Tibial artery (tissue), 4 donors: ENCODE measurements at places on chromosomes 7 and 10.
A peak's percentile ranks its signal among the peaks of the same experiment; 100 is the strongest.

- H3K36me3 ChIP-seq, result no peaks in the 10 kb centered on the region
- H3K4me3 ChIP-seq, result no peak overlapping the region
- H3K27ac ChIP-seq, result no peak overlapping the region
- no peak for DNase-seq
Measured at GRCh38 chr10:126422567-126422966, 34.3 kb upstream of the ADAM12 start.

DNA sequence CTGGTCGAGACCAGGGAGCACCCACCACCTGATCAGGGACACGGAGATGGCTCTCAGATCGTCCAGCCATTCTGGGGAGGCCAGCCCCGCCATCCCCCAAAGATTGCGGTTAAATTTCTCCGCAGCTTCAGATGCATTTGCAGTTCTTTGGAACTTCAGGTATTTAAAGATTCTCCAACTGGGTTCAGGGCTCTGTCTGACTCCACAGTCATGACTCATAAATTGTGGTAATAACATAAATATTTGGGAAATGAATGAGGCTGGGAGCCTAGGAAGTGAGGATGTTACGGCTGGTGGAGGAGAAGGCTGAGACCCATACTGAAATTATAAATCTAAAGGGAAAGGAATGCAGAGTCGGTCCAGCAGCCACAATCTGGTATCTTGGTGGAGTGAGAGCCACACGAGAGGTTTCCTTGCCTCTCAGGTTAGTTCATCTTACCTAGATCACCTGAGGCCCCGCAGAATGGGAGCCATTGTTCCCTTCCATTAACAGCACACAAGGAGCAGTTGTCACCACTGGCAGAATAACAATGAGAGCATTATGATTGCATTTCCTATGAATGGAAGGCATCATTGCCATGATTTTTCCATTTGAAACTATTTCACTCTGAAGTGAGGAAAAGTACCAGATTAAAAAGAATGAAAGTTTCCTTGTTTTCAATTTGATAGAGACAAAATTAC, 26.7 kb upstream of the DNAJB6 start:
- no peaks in the 10 kb centered on the region for H3K36me3 ChIP-seq
- no peak for DNase-seq
- H3K27ac ChIP-seq, result no peak overlapping the region
- no peaks in the 10 kb centered on the region for H3K27me3 ChIP-seq
- no peak overlapping the region for H3K4me3 ChIP-seq
- H3K4me1 ChIP-seq, result no peaks in the 10 kb centered on the region

DNA sequence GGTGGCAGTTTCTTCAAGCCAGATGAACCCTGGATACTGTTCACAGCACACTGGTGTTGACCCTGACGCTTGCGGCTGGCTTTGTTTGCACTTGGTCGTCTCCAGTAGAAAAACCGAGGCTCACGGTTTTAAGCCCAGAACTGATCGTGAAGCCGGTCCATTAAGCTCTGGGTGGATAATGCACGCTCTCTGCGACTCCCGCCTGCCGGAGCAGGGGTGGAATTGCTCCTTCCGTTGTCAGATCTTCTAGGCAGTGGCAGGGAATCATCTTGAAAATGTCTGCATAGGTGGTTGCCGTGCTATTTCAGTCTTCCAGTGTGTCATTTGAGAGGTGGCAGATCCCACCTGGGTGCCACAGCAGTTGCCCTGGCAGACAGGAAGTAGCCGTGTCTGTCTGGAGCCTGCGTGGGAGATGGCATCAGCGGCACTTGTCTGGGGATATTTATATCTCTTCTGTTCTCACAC, 35.9 kb upstream of the AP5Z1 start:
- peaks cover 61% of the 10 kb centered on the region for H3K4me1 ChIP-seq
- peak overlapping the region; percentile 58 for H3K27ac ChIP-seq
- peak overlapping the region; percentile 37 for H3K4me3 ChIP-seq
- peaks cover 30% of the 10 kb centered on the region for H3K36me3 ChIP-seq
- no peaks in the 10 kb centered on the region for H3K27me3 ChIP-seq

GRCh38 chr7:101171442-101171837, 6.1 kb upstream of the VGF start:
- peaks cover 99% of the 10 kb centered on the region for H3K27me3 ChIP-seq
- H3K27ac ChIP-seq, result no peak overlapping the region
- peaks cover 46% of the 10 kb centered on the region for H3K4me1 ChIP-seq
- DNase-seq, result no peak
- H3K36me3 ChIP-seq, result no peaks in the 10 kb centered on the region

DNA sequence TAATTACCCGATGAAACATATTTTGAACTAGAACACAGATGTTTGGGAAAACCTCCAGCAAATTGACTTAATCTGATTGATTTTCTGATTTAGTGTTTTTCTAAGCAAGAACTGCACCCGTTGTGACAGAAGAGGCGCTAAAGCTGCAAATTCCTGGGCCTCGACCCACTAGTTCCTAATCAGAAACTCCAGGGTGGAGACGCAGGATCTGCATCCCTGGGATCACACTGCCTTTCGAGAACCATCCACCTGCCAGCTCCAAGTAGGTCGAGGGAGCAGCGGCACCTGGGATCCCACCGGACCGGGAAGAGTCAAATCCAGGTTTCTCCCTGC, 136.8 kb upstream of the CDCA7L start:
- no peak for DNase-seq
- H3K4me3 ChIP-seq, result peak overlapping the region; percentile 55
- no peaks in the 10 kb centered on the region for H3K4me1 ChIP-seq
- no peaks in the 10 kb centered on the region for H3K36me3 ChIP-seq
- H3K27me3 ChIP-seq, result peaks cover 12% of the 10 kb centered on the region

GRCh38 chr7:116445447-116446211, 53.9 kb upstream of the CAV2 start:
- H3K27ac ChIP-seq, result peak overlapping the region; percentile 62
- H3K4me1 ChIP-seq, result peaks cover 77% of the 10 kb centered on the region
- no peak overlapping the region for H3K4me3 ChIP-seq
- no peaks in the 10 kb centered on the region for H3K27me3 ChIP-seq
- no peaks in the 10 kb centered on the region for H3K36me3 ChIP-seq
- no peak for DNase-seq

DNA sequence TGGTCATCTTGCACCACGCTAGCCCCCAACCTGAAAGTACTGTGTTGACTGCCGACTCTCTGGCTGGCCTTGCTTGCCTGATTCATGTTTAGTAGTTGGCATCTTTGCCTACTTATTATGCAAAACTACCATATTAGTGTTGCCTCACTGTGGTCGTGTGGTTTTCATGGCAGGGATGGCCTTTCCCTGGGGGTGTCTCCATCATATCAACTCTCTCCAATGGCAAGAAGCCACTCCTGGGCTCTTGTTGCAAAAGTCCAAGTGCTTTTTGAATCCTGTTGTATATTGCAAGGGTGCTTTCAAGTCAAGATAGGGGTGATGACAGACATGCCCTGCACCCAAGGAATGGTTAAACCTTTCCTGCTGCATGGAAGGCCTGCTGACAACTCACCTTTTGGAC, 39.4 kb downstream of the ABLIM1 start:
- no peak overlapping the region for H3K27ac ChIP-seq
- no peaks in the 10 kb centered on the region for H3K27me3 ChIP-seq
- no peak overlapping the region for H3K4me3 ChIP-seq
- DNase-seq, result no peak

DNA sequence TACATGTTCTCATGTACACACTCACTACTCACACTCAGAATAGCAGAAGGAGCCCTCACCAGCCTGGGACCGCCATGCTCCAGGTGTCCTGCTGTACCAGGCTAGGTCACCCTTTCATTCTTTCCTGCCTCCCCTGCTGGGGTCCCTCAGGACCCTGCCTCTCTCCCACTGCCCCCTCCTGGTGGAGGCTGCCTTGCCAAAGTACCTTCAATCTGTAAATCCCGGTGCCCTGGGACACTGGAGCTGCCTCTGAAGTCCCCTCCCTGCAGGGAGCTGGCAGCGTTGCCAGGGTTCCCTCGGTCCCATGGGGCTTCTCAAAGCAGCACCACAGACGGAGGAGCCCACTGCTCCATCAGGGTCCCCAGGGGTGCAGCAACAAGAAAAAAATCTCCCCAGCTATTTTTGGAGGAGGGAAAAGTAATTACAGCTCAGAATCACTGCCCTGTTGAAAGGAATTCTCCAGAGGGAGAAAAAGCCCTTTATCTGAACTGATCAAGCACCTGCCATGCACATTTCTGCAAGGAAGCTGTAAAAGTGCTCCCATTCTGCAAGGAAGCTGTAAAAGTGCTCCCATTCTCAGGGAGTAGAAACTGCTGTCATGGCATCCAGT, 259.9 kb downstream of the PTPRN2 start:
- no peak for DNase-seq
- no peaks in the 10 kb centered on the region for H3K4me1 ChIP-seq
- H3K36me3 ChIP-seq, result no peaks in the 10 kb centered on the region
- no peak overlapping the region for H3K27ac ChIP-seq
- H3K4me3 ChIP-seq, result no peak overlapping the region

DNA sequence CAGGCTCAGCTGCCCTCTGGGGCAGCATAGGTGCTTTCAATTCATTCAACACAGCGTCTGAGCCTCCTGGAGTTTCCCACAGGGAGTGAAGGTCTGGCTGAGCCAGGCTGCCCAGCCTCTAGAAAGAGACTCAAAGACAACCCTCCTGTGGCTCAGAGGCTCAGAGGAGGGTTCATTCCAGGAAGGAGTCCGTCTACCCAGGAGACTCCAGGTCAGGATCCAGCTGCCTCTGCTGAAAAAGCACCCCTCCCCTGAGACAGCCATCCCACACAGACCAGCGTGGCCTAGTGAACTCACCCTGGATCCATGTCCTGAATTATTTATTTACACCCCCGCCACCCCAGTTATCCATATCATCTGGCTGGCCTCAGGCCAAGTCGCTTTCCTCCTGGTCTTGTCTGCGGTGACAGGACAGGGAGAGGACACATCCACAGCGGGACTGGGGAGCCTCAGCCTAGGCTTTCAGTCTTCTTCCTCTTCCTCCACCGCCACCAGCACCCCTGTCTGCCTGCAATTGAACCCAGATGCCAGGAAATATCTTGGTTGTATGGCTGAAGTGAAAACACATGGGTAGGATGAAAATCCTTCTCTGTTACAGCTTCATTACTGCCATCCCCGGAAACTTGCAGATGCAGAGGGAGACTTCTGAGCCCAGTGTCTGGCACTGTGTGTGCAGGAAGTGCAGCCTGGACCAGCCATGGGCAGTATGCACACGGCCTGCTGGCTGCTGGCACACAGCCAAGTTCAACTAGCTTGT, 44.0 kb upstream of the COL13A1 start:
- H3K36me3 ChIP-seq, result no peaks in the 10 kb centered on the region
- peak; percentile 57 for DNase-seq
- H3K27me3 ChIP-seq, result no peaks in the 10 kb centered on the region

- no peak overlapping the region for H3K4me3 ChIP-seq
- H3K27ac ChIP-seq, result no peak overlapping the region
Measured at GRCh38 chr10:27717861-27718260, 27.8 kb downstream of the MKX start.

GRCh38 chr7:2923886-2924574, 79.9 kb upstream of the GNA12 start:
- no peaks in the 10 kb centered on the region for H3K36me3 ChIP-seq
- H3K4me3 ChIP-seq, result no peak overlapping the region
- DNase-seq, result no peak
- peaks cover 10% of the 10 kb centered on the region for H3K4me1 ChIP-seq
- peaks cover 18% of the 10 kb centered on the region for H3K27me3 ChIP-seq

DNA sequence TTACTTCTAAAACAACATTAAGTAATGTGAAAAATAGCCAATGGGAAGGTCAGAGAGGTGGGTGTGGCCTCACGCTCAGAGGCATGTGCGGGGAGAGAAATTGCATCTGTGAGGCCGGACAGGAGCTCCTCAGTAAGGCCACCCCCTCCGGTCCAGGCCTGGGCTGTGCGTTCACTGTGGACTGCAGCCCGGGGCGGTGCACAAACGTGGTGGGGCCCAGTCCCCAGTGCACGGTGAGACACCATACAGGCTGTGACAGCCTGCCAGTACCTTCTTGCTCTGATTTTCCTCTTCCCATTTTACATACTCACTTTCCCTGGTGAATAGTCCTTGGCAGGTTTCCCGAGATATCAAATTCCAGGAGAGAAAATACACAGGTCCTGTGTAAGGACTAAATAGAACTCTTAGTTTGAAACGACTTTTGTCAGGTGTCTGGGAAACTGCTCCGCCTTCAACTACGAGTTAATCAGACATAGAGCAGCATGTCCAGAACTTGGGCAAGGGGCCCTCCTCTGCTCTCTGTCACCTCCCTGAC, 174.1 kb upstream of the MKI67 start:
- no peaks in the 10 kb centered on the region for H3K4me1 ChIP-seq
- H3K27me3 ChIP-seq, result no peaks in the 10 kb centered on the region
- no peak for DNase-seq
- H3K27ac ChIP-seq, result no peak overlapping the region
- H3K36me3 ChIP-seq, result no peaks in the 10 kb centered on the region

GRCh38 chr10:7477538-7478334, 66.9 kb upstream of the SFMBT2 start:
- no peak overlapping the region for H3K4me3 ChIP-seq
- no peaks in the 10 kb centered on the region for H3K27me3 ChIP-seq
- no peak overlapping the region for H3K27ac ChIP-seq
- H3K4me1 ChIP-seq, result peaks cover 9% of the 10 kb centered on the region
